ENCODE measurements at places on chromosomes 3 and 15. TPM values are rescaled to one million over a fixed set of nuclear protein-coding genes. Genes with fewer than 3 reads are reported as not detected.

Gene GOLGA6A
- not detected for total RNA-seq

DNA sequence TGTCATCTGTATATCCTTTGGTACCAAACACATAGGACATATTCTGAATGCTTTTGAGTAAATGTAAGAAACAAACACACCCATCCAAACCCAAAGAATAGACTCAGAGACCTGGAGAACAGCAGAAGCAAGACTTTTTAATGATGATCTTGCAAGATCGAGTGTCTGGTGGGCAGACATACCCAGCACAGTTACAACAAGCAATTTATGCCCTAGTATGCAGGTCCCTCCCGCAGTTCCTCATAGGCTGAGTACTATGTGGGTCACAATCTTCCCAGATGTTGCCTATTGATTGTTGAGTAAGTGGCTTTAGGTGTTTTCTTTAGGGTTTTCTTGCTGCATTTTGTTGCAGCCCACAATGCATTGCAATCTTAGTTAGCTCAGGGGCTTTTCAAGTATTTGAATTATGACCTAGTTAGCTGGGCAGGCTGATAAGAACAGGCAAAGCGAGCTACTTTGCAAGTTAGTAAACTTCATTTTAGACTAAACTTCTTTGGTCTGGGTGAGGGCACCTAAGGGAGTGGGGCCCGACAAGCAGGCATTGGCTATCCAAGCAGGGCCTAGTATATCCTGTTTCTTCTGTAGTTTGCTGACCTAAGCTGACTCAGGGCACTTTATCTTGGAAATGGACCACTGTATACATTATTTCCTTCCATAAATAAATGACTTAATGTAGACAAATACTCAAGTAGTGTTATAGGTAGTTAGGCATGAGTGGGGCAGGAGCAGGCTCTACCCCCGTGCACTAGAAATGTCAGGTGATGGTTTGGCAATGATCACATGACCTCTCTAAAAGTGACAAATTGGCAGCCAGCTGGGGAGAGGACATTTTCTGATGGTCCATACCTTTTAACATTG lies 87.3 kb upstream of the LIPC start:
- no peak for DNase-seq

- no peak for DNase-seq
Observed at GRCh38 chr15:39605146-39605545, 24.3 kb downstream of the THBS1 start.

DNA sequence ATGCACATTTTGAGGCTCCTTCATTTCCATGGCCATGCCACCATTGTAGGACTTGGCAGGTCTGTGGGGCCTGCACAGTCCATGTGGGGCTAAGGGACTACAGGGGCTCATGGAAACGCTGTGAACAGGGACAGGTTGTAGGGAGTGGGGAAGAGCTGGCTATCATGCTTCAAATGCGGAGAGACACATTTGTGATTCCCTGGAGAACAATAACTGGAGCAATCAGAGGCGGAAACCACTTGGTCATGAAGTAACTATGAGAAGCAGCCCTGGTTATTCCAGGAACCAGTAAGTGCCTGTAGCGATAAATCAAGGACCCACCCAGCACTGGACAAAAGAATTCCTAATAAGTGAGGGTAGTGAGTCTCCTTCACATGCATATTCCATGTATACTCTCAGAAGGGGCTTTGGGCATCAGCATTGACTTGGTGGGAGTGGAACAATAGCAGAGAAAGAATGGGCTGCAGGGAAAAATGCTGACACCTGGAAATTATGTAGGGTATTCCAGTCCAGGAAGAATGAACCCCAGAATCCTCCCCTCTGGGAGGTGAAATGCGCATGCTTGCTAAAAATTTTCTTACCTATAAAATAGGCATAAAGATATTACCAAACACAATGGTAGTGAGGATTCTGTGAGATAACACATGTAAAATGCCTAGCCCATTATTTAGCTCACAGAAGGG lies 251.4 kb upstream of the ROPN1 start:
- no peak for DNase-seq

GRCh38 chr15:93152360-93152759 lies 63.3 kb upstream of the RGMA start:
- peak; percentile 12 for DNase-seq

DNA sequence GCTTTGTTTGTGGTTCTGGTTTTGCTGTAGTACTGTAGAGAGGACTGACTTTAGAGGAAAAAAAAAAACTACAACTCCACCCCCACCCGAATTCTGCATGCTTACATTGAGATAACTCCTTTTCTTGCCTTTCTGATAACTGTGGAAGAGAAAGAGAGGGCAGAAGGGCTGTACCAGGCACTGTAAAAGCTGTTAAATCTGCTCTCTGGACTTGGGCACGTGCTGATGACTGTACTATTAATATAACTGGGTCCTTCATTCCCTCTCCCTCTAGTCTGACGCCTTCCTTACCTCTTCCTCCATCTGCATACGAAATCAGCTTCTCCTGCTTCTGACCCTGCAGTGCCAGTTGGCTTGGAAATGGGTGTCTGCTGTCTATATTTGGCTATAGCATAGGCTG lies 15.0 kb downstream of the MAPKBP1 start:
- DNase-seq = no peak

Gene PRICKLE2
- not detected for total RNA-seq

Measured in activated T-helper 1 cell treated with anti-CD3 and anti-CD28 coated beads, Interleukin-12 subunit alpha, Interleukin-12 subunit beta, Interleukin-2, Interleukin-4 antibody, amounts not matched to agents 30 ng/mL and 10 ng/mL and 1 ng/mL, durations not matched to agents 14 hours and 24 hours and 36 hours (primary cell).